HFFc6 (cell line): ENCODE measurements at places on chromosomes 4 and X.

DNA sequence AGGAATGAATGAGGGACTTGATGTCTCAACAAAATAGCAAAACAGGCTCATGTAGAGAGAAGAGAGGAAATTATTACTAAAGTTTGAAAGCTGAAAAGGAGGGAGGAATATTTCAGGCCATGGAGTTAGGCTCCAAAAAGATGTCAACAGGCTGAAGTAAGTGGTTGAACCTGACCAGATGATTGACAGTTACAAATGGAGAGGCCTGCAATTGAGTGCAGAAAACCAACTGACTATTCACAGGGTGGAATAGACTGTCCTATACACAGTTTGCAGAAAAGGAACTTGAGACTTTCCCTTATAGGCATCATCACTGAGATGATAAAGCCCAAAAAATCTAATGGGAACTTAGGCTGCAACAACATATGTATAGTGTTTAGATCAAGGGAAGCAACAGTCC, 233.3 kb downstream of the AR start:
- no peak for DNase-seq

DNA sequence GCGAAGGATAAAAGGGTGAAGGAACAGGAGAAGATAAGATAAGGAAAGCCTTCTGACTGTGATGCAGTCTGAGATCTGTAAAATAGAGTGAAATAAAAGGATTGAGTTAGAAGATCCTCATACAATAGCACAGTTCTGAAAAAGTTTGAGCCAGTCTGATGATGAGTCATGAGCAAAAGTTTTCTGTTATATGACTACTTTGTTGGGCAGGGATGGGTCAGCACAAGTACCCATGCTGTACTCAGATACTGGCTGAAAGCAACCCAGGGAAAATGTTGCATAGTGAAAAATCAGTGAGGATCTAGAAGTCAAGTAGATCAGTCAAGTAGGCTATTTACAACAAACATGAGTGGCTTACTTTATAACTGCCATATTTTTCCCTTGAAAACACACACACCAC, 253.5 kb downstream of the PCDH10 start:
- peak; percentile 43 for DNase-seq

GRCh38 chr4:184424993-184425758, 49.2 kb downstream of the IRF2 start:
- no peak for DNase-seq

- DNase-seq, result peak; percentile 10
These were observed 95.8 kb upstream of the ELOVL6 start for GRCh38 chr4:110294165-110294564.

- DNase-seq, result peak; percentile 31
These were observed 318.6 kb downstream of the OPHN1 start for GRCh38 chrX:68114573-68115129.

- no peak for DNase-seq
These were observed 144.1 kb downstream of the FRYL start for GRCh38 chr4:48635980-48636379.

DNA sequence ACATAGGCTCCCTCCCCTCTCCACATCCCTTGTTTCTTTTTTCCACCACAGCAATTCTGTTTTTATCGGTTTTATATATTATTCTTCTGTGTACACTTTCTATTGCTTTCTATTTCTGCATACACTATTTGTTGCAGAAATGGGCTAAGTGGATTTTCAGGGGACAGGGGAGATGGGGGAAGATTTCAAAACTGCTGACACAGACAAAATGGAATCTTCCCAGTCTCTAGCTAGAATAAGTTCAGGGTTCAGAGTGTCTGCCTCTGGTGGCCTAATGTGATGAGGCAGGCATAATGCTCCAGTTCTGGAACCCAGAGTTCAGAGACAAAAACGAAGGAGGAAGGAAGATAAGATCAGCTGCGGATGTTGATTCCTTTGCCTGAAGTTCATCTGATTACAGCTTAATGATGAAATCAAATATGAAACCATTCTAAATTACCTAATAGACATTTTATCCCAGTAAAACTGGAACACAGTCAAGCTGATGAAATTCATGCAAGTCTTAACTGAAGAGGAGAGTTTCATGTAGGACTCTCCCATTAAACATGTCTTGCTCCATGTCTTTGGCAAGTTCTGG, 447.1 kb downstream of the AFF2 start:
- no peak for DNase-seq

DNA sequence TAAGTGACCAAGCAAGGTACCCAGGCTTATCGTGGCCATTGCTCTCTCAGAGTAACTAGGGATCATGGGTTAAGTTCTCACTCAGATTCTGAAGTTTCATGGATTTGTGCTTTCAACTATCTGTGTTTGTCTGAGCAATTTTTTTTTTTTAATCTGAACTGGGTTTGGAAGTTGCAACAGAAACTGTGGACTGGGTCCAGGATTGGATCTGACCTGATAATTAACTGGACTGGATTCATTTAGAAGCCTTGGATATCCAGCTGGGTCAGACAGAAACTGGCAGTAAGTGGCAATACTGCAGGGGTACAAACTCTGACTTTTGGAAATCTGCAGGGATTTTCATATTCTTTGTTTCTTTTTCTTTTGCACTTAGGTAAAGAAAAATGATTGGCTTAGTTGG, 38.7 kb upstream of the FGF2 start:
- no peak for DNase-seq

DNA sequence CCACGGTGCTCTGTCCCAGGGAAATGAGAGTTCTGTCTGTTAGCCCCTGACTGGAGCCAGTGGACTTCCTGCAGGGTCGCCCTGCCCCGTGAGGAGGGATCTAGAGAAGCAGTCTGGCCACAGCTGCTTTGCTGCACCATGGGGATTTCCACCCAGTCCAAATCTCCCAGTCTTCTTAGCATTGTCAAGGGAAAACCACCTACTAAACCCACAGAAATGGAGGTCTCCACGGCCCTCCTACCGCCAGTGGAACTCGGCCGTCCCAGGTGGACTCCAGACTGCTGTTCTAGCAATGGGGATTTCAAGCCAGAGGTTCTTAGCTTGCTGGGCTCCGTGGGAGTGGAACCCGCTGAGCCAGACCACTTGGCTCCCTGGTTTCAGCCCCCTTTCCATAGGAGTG, 133.3 kb upstream of the PCDH7 start:
- no peak for DNase-seq

DNA sequence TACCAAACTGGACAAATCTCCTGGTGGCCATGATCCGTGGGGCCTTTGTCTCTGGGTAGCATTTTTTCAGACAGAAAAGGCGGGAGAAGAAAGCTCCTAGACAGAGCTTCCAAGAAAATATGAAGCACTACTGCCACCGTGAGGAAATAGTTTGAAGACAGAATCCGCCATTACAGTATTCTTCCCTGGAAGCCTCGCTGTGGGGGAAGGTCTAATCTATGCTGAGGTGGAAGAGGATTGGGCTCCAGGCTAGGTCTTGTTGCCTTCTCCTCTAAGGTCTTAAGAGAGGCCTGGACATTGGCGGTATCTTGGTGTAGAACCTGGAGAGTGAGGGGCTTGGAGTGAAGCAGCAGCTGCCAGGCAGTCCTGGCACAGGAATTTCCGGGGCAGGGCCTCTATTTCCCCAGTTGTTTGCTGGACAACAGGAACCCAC, 218.9 kb downstream of the OR13H1 start:
- no peak for DNase-seq

GRCh38 chr4:168797194-168797593, 212.9 kb downstream of the CBR4 start:
- DNase-seq, result peak; percentile 73

GRCh38 chrX:40031911-40032310, 65.8 kb downstream of the BCOR start:
- no peak for DNase-seq

GRCh38 chr4:54234497-54235205, 5.6 kb downstream of the PDGFRA start:
- no peak for DNase-seq
